ENCODE measurements at places on chromosomes 11 and 22.

GRCh38 chr11:69368119-69368880 is 74.3 kb downstream of the MYEOV start:
- DNase-seq: no peak

- DNase-seq: no peak
Observed at GRCh38 chr22:42171946-42172719, 41.5 kb upstream of the CYP2D6 start.

DNA sequence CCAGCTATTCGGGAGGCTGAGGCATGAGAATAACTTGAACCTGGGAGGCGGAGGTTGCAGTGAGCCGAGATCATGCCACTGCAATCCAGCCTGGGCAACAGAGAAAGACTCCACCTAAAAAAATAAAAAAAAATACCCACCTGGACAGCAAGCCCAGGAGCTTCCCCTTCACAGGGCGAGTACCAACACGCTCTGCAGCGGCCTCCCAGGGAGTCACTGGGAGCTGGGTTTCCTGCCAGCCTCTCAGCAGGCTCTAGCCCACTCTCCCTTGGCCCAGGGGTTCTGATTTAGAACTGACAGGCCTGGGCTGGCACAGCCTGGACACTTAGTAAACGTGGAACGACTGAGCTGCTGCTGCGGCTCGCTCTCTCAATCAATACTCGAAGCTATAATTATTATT is 2.0 kb upstream of the CABP7 start:
- DNase-seq: no peak

DNA sequence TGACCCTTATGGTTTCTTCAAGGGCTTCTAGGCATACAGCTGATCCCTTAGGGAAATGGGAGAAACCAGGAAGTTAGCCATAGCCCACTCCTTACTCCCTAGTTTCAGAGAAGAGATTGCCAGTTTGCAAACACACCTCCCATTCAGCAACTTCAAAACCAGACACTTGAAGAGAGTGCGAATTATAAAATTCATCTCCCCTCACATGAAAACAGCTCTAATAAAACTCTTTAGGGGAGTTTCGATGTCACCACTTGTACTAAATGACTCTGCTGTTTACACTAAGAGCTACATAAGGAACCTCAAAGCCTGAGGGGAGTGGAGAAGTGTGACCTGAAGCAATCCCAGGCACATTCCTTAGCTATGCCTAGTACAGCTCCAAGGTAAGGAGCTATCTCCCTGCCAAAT is 8.3 kb downstream of the LGR4 start:
- DNase-seq: no peak

GRCh38 chr22:37623075-37624016 is 14.7 kb downstream of the GGA1 start:
- DNase-seq: no peak

GRCh38 chr11:8793114-8793777 is 110.7 kb downstream of the RPL27A start:
- no peak for DNase-seq

- peak; percentile 4 for DNase-seq
Observed at GRCh38 chr22:23984430-23984829, 4.5 kb downstream of the GSTT2 start.

DNA sequence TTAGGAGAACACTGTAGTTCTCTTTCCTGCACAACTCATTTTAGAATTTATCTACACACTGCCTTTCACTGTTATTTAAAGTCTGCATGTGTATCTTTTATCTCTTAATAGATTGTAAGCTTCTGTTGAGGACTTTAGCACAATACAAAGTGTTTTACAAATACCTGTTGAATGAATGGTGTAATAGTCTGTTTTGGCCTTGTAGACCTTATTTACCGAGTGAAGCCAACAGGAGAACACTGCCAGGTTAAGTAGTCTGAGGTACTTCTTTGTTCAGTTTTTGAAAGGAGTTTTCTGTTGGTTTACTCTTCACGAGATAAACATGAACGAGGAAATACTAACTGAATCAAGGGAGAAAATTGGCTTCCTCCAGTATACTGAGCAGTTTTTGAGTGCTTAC is 31.0 kb downstream of the SIK2 start:
- no peak for DNase-seq

Measured in fibroblast of skin of left quadriceps (primary cell).